ENCODE measurements at places on chromosomes 4 and X. TPM values are rescaled to one million over a fixed set of nuclear protein-coding genes. Genes with fewer than 3 reads are reported as not detected.

FTHL17 gene
- not detected for polyA plus RNA-seq

CYLC1 gene
- not detected for polyA plus RNA-seq

SHROOM4 gene
- not detected for polyA plus RNA-seq

RBM46 gene
- not detected for polyA plus RNA-seq

SORBS2 gene
- 0.11 TPM for polyA plus RNA-seq

TCEAL3 gene
- 23.9 TPM for polyA plus RNA-seq

TCEAL2 gene
- polyA plus RNA-seq: not detected

ADH6 gene
- polyA plus RNA-seq: 0.16 TPM

ARHGAP10 gene
- 7.5 TPM for polyA plus RNA-seq

TSPAN5 gene
- 7.4 TPM for polyA plus RNA-seq

PGAM4 gene
- polyA plus RNA-seq: not detected

PDZD11 gene
- polyA plus RNA-seq: 86.5 TPM

Measured in A549 (cell line).